ENCODE measurements at places on chromosomes 1 and 21.

DNA sequence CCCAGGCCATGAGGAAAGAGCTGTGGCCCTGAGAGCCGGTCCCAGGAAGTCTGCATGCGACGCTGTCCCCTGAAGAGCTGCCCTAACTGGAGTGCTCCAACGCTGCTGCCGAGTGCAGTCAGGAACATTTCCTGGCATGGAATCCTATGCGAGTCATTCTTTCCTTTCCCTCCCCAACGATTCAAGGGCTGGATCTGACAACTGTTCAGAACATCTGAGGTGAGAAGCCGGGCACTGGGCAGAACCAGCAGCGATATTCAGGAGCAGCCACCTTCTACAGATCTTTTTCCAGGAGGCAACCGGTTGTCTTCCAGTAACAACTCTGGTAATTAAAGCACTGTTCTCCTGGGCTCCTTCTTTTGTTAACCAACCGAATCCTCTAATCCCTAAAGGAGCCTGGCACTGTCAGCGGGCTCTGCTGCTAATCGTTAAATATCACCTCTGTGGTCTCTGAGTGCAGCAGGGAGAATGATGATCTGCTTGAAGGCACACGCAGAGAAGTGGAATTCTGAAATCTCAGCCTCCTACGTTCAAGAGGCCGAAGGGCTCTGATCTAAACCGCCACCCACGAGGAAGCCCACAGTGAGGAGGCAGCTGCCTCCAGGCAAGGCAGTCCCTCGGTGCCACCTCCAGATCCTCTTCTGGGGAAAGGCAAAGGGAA lies 55.8 kb downstream of the SLC45A1 start:
- no peak for DNase-seq

- no peak for DNase-seq
Measured at GRCh38 chr1:76260279-76260678, 185.7 kb downstream of the ST6GALNAC3 start.

DNA sequence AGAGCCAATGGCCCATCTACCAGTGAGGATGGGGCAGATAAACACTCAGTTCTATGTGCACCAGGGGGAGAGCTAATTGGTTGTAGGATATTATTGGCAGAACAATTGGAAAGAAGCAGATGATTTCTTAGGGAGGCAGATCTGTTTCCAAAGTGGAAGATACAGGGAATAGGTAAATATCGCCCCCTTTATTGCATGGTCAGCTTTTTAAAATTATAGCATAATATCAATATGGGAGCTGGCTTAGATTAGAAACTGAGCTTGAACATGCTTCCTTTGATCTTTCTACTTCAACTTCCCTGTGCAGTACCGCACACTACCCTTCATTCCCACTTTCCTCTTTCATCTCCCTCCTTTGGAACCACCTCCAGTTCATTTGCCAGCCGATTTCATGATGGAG lies 64.0 kb upstream of the PLXNA2 start:
- DNase-seq: no peak

DNA sequence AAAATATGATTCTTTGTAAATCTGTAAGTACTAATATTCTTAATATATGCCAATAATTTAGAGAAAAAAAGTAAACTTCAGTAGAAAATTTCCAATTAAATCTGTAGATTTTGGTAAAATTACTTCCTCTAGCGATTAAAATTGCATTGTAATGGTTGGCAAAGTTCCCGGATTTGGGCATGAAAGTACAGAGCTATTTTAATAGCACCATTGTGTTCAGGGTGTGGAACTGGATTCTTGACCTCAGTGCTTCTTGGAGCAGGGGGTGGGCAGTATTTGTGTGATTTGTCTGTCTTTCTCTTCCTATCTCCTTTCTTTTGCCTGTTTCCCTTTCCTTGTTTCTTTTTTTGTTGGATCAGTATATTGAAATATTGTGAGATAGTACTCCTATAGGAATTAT lies 72.1 kb downstream of the DNM3 start:
- no peak for DNase-seq

DNA sequence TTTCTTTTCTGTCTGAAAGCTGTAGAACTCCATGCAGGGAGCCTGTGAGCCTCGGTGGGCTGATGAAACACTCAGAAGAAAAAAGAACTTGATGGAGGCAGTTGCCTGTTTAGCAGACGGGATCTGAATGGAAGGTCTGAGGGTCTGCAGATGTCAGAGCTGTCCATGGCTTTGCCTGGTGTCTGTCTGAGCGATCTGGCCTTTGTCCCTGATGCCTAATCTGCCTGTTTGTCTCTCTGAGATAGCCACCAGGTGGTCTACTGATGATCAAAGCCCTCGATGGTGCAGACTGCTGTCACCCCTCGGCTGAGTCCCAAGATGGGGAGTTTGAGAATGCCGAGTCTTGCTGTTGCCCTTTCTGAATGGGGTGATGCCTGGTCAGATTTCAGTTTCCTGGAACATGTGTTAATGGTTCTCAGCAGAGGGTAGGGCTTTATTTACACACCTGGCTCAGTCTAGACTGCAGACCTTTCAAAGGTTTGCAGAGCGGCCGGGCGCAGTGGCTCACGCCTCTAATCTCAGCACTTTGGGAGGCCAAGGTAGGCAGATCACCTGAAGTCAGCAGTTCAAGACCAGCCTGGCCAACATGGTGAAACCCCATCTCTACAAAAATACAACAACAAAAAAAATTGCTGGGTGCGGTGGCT lies 90.4 kb downstream of the KIF26B start:
- DNase-seq: no peak

DNA sequence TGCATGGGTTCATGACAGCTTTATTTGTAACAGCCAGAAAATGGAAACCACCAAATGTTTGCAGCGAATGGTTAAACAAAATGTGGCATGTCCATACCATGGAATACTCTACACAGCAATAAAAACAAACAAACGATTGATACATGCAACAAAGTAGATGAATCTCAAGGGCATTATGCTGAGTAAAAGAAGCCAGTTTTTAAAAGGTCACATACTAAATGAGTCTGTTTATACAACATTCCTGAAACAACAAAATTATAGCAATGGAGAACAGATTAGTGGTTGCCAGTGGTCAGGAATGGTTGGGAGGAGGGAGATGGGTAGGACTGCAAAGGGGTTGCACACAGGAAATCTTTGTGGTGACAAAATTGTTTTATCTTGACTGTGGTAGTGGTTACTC lies 202.4 kb upstream of the UBE2U start:
- no peak for DNase-seq

GRCh38 chr1:16145662-16146278 lies 10.1 kb downstream of the EPHA2 start:
- DNase-seq: no peak

DNA sequence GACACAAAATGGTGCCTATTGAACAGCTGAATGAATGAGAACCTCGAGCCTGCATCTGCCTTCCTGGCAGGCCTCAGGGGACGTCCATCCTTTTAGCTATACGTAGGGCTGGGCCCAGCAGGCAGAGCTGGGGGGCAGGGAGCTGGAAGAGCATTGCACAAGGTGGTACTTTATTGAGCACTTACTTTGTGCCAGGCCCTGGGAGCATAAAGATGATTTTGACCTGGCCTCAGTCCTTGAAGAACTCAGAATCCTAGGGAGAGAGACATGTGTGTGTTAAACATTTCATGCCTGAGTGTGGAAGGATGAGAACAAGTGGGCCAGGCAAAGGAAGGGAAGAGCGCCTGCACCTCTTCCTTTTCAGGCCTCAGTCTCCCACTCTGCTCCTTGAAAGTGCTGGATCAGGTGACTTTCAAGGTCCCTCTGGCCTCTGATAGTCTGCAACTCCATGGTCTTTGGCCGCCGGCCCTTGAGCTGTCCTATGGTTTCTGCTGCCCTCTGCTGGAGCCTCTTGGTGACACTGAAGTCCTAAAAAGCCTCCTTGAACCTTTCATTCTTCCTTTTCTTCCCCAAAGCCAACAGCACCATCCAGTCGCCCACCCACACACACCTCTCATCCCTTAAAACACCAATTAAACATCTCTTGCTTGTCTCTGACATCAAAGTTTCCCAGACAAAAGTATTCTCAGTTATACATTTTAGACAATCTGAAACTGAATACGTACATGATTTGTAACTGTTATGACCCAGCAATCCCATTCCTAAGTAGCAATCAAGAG lies 3.5 kb upstream of the PEAR1 start:
- DNase-seq: peak; percentile 27

DNA sequence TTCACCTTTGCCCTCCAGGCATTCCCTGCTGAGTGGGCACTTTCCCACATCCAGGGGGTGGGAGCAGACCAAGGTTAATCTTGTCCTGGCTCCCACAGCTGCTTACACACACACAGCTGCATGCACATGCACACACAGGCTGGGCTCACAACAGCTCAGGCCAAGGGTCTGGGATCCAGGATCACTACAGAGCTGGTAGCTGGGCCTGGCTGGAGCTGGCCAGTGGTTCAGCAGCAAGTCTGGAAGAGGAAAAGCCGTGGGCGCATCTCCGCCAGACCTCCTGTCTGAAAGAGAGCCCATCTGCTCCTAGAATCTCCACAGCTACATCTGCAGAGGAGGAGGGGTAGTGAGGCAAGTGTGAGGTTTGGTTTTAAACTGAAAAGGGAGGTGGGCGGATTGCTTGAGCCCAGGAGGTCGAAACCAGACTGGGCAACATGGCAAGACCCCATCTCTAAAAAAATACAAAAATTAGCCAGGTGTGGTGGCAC lies 3.8 kb downstream of the CDK18 start:
- no peak for DNase-seq

DNA sequence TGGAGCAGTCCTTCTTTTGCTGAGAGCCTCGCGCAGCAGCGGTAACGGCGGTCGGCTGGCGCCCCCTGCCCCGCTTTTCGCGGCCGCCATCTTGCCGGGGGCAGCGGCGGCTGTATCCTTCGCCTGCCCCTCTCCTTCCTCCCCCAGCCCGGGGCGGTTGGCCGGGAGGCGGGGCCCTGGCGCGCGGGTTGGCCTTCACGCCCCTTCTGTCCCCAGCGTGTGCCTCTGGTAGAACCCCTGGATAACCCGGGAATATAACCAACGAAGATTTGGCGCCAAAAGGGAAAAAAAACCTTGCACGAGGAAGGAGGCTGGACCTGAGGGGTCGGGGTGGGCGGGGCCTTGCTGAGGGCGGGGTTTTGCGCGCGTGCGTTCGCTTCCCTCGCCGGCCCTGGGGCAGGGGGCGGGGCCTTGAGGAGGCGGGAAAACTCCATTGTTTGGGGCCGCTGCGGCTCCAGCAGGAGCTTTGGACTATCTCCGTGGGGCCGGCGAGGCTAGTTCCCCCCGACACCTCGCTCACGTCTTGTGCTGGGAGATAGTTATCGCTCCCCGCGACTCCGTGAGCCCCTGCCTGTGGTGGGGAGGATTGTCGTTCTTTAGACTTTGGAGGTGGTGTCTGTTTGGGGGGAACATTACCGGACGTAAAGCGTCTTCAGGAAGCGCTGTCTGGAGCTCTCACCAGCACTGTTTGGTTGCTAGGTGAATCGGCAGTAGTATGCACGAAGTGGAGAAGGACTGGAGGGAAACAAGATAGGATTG lies 689 bp downstream of the NASP start:
- DNase-seq: peak; percentile 81

- DNase-seq: no peak
Measured at GRCh38 chr1:204684571-204685235, 835 bp downstream of the LRRN2 start.

- DNase-seq: no peak
Measured at GRCh38 chr1:220229771-220230170, 42.5 kb downstream of the RAB3GAP2 start.

DNA sequence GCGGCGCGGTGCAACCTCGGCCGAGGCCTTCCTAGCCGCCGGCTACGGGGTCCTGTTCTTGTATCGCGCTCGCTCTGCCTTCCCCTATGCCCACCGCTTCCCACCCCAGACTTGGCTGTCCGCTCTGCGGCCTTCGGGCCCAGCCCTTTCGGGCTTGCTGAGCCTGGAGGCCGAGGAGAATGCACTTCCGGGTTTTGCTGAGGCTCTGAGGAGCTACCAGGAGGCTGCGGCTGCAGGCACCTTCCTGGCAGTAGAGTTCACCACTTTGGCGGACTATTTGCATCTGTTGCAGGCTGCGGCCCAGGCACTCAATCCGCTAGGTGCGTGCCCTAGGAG lies 379 bp downstream of the PPCS start:
- peak; percentile 27 for DNase-seq

GRCh38 chr1:73980324-73981040 lies 217.5 kb downstream of the LRRIQ3 start:
- no peak for DNase-seq

- no peak for DNase-seq
Measured at GRCh38 chr21:45084121-45084520, 9.7 kb downstream of the ADARB1 start.

- DNase-seq: no peak
Measured at GRCh38 chr21:36125512-36126207, 9.2 kb upstream of the CBR3 start.

DNA sequence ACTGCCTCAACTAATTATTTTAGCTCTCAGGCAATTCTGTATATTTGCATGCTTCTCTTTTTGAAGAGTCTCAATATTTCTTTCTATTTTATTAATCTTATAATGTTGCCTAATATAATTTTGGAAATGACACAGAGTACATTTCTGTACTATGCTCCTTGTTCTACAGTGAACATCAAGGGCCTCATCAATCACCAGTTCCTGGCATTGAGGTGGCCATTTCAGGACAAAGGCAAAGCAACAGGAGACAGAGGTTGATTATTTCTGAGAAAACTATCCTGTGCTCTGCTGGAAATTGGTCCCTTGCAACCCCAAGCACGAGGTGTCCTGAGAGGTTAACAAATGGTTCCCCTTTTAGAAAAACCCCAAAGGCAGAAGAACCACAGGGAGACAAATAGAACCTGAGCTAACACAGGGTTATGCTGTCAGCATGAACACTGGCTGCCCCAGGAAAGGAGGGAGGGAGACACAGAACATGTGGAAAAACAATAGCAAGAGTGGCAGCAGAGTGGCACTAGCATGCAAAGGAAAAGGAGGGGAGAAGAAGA lies 63.9 kb upstream of the VAV3 start:
- no peak for DNase-seq

- no peak for DNase-seq
Measured at GRCh38 chr1:24457866-24458265, 42.3 kb downstream of the NIPAL3 start.

DNA sequence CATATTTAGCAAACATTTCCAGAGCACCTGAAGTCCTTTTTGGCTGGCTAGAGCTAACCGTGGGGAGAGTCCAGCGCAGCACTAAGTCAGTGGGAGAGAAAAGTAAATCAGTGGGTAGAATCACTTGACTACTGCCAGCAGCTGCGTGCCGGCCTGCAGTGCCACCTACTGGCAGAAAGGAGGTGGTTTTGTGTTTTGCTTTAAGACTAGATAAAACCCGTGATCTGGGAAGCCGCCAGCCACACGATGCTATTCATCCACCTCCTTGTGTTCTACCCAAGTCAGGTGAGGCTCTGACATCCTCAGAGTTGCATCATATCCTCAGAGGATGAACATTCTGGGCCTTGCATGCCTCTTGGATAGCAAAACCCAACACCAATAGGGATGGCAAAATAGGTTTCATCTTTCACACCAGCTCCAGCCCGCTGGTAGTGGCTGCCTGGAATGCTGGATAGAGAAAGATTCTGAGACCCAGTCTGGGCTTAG lies 14.1 kb upstream of the HEYL start:
- DNase-seq: peak; percentile 43

Data from stimulated activated CD8-positive, alpha-beta memory T cell treated with anti-CD3 and anti-CD28 coated beads, Interleukin-15, amount 100 ng/mL, for 24 hours (primary cell).